ENCODE measurements at places on chromosomes 13 and 19. TPM values are rescaled to one million over a fixed set of nuclear protein-coding genes. Genes with fewer than 3 reads are reported as not detected.

DNA sequence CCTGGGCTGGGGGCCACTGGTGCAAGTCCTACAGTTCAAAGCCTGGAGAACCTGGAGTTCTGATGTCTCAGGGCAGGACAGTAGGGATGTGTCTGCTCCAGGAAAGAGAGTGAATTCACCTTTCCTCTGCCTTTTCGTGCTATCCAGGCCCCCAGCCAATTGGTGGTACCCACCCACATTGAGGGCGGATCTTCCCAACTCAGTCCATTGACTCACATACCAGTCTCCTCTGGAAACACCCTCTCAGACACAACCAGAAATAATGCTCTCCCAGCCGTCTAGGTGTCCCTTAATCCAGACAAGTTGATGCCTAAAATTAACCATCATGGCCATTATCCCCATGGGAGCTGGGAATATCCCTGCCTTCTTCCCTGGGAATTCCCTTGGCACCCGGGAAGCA lies 38.8 kb upstream of the CHST8 start:
- no peaks in the 10 kb centered on the region for H3K27me3 ChIP-seq
- H3K4me3 ChIP-seq, result no peak overlapping the region
- H3K4me1 ChIP-seq, result no peaks in the 10 kb centered on the region
- no peaks in the 10 kb centered on the region for H3K36me3 ChIP-seq

DNA sequence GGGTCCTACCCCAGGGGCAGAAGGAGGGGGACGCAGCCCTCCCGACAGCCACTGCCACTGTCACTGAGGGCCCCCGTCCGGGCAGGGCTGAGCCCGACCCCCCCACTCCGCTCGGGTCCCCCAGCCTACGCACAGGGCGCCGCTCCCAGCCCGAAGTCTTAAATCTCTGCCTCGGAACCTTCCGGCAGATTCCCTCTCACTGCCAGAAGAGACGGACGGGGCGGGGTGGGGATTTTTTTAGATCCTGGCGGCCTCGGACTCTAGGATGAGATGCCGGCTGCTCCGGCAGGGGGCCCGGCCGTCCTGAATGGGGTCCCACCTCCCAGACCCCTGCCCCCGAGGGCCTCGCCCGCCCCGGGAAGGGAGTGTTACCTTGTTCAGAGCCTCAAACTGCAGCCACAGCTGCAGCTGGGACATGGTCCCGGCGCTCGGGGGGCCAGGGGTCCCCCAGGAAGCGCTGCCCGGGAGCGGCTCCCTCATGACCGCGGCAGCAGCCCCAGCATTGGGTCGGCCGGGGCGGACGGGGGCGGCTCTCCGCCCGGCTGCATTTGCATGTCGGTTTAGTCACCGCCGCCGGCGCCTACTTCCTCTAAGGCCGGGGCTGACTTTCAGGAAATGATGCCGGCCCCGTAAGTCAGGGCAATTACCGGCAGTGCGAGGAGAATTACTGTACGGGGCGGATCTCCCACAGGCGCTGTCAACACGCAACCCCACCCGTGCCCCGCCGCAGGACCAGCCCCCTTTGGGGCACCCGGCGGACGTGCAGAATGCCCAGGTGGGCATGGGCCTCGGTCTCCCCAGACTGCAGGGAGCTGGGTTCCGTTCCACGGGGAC lies 28.1 kb downstream of the GPX4 start:
- no peaks in the 10 kb centered on the region for H3K27me3 ChIP-seq
- peak overlapping the region; percentile 55 for H3K27ac ChIP-seq
- peak overlapping the region; percentile 12 for H3K4me3 ChIP-seq
- H3K36me3 ChIP-seq, result no peaks in the 10 kb centered on the region

Gene KRTDAP
- total RNA-seq, result 1.1 TPM

Gene C1QTNF9
- 0.28 TPM for total RNA-seq

DNA sequence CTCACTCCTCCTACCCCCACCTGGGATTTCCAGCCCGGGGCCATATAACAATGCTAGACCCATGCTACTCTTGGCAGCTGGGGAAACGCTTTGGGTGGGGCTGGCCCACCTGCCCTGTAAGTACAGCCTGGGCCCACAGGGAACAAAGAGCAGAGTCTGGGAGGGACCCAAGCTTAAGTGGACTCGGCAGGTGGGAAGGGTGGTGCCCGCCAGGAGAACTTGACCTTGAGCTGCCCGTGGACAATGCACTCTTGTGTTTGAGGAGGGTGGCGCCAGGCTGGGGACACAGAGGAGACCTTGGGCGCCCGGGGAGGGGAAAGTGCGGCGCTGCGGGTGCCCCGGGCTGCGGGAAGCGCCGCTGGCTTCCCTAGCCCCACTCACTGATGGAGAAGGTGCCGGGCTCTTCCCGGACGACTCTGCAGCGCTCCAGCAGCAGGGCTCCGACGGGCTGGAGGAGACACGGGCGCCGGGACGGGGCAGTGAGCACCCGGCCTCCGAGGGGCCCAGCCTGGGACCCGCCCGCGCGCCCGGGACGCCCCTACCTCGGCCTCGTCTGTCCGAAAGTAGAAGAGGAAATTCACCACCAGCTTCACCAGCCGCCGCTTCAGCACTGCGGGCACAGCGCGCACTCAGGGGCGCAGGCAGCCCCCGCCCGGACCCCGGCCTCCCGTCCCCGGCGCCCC lies 607 bp downstream of the PLEKHJ1 start:
- peaks cover 12% of the 10 kb centered on the region for H3K4me1 ChIP-seq
- H3K4me3 ChIP-seq, result peak overlapping the region; percentile 96
- H3K27ac ChIP-seq, result peak overlapping the region; percentile 96
- no peaks in the 10 kb centered on the region for H3K27me3 ChIP-seq

DNA sequence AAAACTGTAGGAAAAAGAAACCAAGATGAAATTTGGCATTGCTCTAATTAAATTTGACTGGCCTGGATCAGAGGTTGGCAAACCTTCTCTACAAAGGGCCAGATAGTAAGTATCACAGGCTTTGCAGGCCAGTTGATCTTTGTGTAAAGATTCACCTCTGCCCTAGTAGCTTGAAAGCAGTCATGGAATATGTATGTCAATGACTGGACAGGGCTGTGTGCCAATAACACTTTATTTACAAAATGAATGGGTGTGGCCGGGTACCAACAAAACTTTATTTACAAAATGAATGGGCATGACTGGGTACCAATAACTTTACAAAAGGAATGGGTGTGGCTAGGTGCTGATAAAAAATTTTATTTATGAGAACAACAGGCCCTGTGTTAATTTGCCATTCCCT lies 20.0 kb downstream of the SIN3B start:
- no peak for DNase-seq
- H3K4me3 ChIP-seq, result no peak overlapping the region
- no peak overlapping the region for H3K27ac ChIP-seq
- no peaks in the 10 kb centered on the region for H3K27me3 ChIP-seq

- DNase-seq, result no peak
- H3K27me3 ChIP-seq, result no peaks in the 10 kb centered on the region
- H3K4me3 ChIP-seq, result no peak overlapping the region
- no peak overlapping the region for H3K27ac ChIP-seq
These were observed 19.5 kb upstream of the ARL11 start for GRCh38 chr13:49608651-49609331.

GRCh38 chr13:90710164-90710759 lies 637.2 kb upstream of the MIR17HG start:
- no peak overlapping the region for H3K4me3 ChIP-seq
- no peaks in the 10 kb centered on the region for H3K36me3 ChIP-seq
- no peaks in the 10 kb centered on the region for H3K4me1 ChIP-seq
- no peaks in the 10 kb centered on the region for H3K27me3 ChIP-seq
- no peak for DNase-seq

- H3K4me3 ChIP-seq, result no peak overlapping the region
- H3K27me3 ChIP-seq, result no peaks in the 10 kb centered on the region
- H3K27ac ChIP-seq, result no peak overlapping the region
These were observed 102.9 kb downstream of the SHISA2 start for GRCh38 chr13:25948910-25949309.

Gene SKA3
- 0.49 TPM for total RNA-seq

- no peaks in the 10 kb centered on the region for H3K36me3 ChIP-seq
- H3K27me3 ChIP-seq, result no peaks in the 10 kb centered on the region
- peak overlapping the region; percentile 48 for H3K27ac ChIP-seq
- H3K4me3 ChIP-seq, result no peak overlapping the region
- DNase-seq, result peak; percentile 88
These were observed 3.4 kb downstream of the TPGS1 start for GRCh38 chr19:510606-511100.

Gene ARHGAP45
- total RNA-seq, result 12.9 TPM

DNA sequence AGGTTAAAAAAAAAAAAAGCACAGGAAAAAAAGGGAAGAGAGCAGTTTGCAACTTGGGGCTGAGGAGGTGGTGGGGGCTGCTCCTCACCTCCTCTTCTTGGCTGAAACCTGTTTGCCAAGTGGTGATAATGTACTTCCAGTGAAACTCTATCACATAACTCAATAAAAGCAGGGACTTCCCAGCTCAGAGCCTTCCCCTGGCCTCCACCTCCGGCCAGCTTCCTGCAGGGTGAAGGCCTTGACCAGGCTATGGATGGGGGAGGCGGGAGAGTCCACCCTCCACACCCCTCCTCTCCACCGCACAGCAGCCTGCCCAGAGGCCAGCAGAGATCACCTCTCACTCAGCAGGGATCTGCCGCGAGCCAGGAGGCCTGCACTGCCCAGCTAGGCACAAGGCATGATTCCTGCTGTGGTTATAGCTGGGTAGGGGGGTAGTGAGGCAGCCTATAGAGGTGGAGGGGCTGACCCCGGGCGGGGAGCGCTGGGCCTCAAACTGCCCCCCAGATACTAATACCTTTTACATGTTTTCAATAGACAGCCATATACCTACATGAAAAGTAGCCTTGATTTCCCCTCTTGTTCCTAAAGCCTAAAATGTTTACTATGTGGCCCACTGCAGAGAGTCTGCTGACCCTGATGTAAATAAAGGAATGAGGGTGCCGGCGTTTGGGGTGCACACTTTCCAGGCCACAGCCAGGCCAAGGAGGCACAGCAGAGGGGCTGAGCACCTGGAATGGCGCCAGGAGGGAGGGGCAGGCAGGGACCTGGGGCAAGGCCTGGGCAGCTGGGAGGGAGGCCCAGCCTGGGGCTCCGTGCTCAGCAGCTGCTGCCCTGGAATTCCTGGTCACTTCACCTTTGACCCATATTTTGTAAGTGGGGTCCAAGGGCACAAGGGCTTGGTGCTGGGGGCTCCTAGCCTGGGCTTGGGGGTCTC lies 10.3 kb downstream of the ZNF787 start:
- no peaks in the 10 kb centered on the region for H3K36me3 ChIP-seq
- peak overlapping the region; percentile 68 for H3K27ac ChIP-seq
- no peak overlapping the region for H3K4me3 ChIP-seq
- DNase-seq, result peak; percentile 70
- H3K4me1 ChIP-seq, result peaks cover 43% of the 10 kb centered on the region

- H3K27me3 ChIP-seq, result no peaks in the 10 kb centered on the region
- H3K4me3 ChIP-seq, result no peak overlapping the region
- no peaks in the 10 kb centered on the region for H3K36me3 ChIP-seq
- no peak for DNase-seq
- no peaks in the 10 kb centered on the region for H3K4me1 ChIP-seq
These were observed 12.8 kb upstream of the MADCAM1 start for GRCh38 chr19:483332-484072.

Gene OR7C1
- 0.03 TPM for total RNA-seq

DNA sequence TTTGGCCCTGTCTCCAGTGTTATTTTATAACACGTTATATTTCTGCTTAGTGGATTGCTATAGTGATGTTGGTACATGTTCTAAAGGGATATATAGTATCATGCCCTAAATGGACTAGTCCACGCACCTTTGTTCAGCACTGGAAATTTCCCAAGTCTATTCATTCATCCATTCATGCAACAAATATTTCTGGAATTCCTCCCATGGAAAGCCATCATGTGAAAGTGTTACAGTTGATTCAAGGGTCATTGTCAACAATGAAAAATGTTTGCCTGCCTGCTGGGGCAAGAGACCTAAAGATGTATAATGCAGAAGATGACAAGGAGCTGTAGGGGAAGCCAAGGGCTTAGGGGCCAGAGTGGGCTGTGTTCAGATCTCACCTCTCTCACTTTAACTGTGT lies 10.8 kb upstream of the HSPH1 start:
- H3K4me1 ChIP-seq, result no peaks in the 10 kb centered on the region
- H3K36me3 ChIP-seq, result no peaks in the 10 kb centered on the region
- H3K4me3 ChIP-seq, result no peak overlapping the region
- no peak overlapping the region for H3K27ac ChIP-seq
- no peak for DNase-seq

DNA sequence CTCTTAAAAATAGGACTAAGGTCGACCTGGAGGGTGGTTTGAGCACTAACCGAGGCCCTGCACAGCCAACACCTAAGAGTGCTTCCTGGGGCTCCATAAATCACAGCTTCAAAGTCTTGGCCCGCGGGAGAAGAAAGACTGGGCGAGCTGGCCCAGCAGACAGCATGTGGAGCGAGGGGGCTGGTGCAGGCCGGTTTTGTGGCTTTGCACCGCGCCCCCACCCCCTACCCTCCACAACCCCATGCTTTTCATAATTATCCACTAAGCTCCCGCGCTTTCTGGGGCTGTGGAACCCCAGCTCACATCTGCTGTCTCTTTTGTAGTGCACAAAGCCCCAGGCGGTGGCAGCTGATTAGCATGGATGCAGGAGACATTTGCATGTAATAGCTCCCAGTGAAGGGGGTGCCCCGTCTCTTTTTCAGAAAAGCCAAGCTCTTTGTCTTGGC lies 17.1 kb downstream of the CARM1 start:
- DNase-seq, result no peak
- no peaks in the 10 kb centered on the region for H3K4me1 ChIP-seq
- H3K27me3 ChIP-seq, result no peaks in the 10 kb centered on the region
- no peaks in the 10 kb centered on the region for H3K36me3 ChIP-seq
- H3K4me3 ChIP-seq, result no peak overlapping the region

Gene OR7A5
- total RNA-seq, result not detected

DNA sequence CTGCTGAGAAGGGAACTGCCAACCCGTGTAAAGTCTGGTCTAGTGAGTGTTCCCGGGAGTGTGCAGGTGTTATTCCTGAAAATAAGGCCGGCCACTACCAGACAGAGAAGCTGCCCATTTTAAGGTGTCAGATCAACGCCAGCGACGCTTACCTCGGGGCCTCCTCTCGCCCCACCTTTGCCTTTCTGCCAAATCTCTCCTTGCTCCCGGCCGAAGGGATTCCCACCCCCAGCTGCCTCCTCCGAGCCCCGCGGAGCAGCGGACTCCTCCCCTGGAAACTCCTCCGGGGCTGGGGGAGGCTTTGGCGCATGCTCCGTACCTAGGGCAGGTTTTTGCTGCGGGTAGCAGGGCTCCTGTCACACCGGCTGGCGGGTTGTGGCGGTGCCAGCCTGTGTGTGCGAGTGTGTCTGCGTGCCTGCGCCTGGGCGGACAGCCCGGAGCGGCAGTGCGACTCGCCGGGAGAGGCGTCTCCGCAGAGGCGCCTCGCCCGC lies at the start of gene HS6ST3:
HS6ST3 (plus strand) TSS at position 359 of the 491 bp plus-strand sequence.
- H3K27me3 ChIP-seq, result no peaks in the 10 kb centered on the region
- no peaks in the 10 kb centered on the region for H3K36me3 ChIP-seq
- H3K4me3 ChIP-seq, result peak within 1 kb of the TSS; percentile 31
- H3K27ac ChIP-seq, result peak within 1 kb of the TSS; percentile 75
- no peaks in the 10 kb centered on the region for H3K4me1 ChIP-seq

GRCh38 chr19:12494260-12494860 lies 9.7 kb upstream of the ZNF709 start:
- no peaks in the 10 kb centered on the region for H3K27me3 ChIP-seq
- peak overlapping the region; percentile 59 for H3K4me3 ChIP-seq
- peak overlapping the region; percentile 92 for H3K27ac ChIP-seq

Gene C19orf18
- 0.16 TPM for total RNA-seq

Gene LYPD5
- total RNA-seq, result 0.26 TPM
